Astrocyte (in vitro differentiated cells and primary cell): ENCODE measurements at places on chromosomes 5 and 9. TPM values are rescaled to one million over a fixed set of nuclear protein-coding genes. Genes with fewer than 3 reads are reported as not detected.

DNA sequence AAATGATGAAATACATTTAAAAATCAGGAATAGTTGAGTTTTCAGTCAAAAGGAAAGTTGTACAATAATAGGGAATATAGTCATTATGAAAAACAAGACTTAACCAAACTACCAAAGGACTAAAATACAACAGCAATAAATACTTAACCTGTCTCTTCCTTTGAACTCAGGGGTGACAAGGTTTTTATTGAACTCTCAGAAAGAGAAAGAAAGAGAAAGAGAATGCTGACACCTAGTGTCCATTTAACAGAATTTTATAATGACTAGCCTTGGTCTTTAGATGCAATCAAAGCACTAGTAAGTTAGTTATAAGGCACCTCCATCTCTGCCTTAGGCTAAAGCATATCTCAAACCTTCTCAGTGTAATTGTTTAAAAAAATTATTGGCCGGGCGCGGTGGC, 47.5 kb downstream of the UIMC1 start:
- peak; percentile 8 for DNase-seq

DNA sequence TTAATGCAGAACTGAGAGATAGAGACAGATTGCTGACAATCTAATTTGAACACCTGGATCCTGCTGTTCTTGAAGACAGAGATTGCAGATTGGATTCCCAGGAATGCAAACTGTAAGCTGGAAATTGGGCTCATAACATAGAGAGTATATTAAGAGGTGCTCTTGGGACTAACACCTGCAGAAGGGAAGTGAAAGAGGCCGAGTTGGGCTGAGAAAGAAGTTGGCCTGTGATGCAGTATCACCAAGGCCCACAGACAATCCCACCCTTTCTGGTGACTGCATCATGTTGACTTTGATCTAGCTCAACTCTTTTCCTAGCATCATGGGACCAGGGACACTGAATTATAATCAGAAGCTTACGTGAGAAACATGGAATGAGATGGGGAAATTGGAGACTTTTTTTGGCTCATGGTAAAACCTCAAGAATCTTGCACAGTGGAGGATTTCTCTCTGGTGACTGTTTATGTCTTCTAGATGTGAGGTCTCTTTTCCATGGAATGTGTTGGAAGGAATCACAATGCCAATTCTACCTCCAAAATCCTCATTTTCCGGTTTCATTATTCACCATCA, 36.5 kb upstream of the NUDT12 start:
- DNase-seq: peak; percentile 87

- DNase-seq: no peak
Measured at GRCh38 chr9:36971935-36972488, 62.1 kb downstream of the PAX5 start.

DNA sequence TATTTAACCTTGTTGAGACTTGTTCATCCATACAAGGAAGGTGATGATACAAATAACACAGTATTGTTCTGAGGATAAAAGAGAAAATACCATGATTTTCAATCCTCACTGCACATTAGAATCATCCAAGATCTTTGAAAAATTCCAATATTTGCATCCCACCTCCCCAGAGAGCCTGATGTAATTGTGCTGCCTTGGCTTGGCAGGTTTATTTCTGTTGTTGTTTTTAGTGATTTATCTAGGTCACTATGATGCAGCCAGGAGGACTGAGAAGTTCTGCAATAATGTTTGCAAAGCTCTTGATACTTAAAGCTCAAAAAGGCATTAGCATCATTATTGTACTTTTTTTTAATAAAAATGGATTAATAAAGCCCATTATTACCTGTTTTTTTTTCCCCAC, 67.0 kb upstream of the NMUR2 start:
- no peak for DNase-seq

DNA sequence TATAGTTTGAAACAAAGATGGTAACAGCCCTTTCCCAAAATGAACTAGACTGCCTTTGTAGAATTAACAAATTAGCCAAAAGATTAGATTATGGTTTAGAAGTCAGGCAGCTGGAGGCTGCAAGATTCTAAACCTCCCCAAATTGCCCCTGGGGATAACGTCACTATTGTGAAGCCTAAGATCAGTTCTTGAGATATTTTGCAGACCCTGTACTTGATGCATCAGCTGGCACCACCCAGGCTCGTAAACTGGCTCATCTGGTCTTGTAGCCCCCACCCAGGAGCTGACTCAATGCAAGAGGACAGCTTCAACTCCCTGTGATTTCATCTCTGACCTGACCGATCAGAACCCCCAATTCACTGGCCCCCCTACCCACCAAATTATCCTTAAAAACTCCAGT, 4.2 kb upstream of the SOWAHA start:
- DNase-seq: no peak

GRCh38 chr9:136965771-136966484, 11.4 kb upstream of the PTGDS start:
- no peak for DNase-seq

- peak; percentile 21 for DNase-seq
Measured at GRCh38 chr9:120642129-120642770, 62.3 kb upstream of the CDK5RAP2 start.

- peak; percentile 30 for DNase-seq
Measured at GRCh38 chr5:79642210-79642609, 30.0 kb downstream of the TENT2 start.

DNA sequence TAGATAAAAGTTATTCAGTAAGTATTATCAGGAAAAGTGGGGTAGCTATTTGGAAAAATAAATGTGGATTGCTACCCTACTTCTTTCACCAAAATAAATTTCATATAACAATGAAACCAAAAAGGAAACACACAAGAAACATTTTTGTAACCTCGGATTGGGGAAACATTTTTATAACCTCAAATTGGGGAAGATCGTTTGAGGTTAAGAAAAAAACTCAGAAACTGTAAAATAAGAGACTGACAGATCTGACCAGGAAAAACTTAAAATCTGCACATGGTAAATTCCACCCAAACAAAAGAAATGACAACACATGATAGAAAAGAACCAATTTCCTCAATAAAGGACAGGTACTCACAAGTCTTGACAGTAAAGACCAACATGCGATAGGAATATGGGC, 13.5 kb downstream of the EFCAB9 start:
- no peak for DNase-seq

DNA sequence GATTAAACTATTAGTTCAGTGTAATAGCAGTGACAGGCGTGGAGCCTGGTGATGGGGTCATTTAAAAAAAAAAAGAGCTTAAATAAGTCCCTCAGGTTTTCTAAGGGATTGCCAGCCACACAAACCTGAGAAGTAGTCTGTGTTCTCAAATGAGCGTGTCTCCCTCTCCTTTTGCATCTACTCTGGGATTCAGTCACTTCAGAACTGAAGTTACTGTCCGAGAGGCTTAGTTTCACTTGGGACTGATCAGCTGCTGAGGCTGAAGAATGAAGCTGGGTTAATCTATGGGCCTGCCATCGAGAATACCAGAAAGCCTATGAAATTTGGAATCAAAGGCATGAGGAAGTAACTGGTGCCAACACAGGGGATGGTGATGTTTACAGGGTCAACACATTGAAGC, 310.1 kb downstream of the ADAMTS6 start:
- no peak for DNase-seq

DNA sequence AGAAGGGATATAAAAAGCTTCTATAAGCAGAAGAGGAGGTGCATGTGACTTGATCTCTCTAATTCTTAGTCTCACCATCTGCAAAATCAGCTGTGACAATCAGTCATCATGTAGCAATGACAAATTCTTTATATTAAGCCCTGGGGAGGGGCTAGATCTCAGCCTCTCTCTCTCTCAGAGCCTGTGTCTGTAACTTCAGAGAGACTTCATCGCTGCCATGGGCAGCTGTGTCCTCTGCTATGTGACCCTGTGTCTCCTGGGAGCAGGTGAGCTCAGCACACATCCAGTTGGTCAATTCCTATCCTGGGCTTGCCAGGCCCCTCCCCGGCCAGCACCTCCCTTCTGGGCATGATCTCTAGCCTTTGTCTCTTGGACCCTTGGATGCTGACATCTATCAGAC, 109.6 kb downstream of the ANKRD18B start:
- DNase-seq: no peak

DNA sequence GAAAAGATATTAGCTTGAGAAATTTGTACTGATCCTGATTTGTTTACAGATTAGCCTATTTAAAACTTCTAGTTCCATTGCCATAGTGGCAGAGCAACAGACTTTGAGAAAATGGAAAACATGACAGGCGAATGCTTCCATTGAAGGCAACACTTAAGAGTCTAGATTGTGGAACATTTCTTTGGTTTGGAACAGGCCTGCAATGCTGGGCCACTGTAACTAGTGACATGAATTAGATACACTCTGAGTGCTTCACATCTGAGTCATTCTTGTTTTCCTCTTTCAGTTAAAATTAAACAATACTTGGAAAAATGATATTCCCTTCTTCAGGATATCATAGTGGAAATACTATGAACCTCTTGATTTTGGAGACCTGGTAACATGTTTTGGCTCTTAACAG, 453.6 kb upstream of the TUSC1 start:
- peak; percentile 23 for DNase-seq

GRCh38 chr9:126618190-126618584, 4.5 kb downstream of the LMX1B start:
- DNase-seq: no peak

Gene GAS1
- total RNA-seq: 4.3 and 5.1 TPM in 2 replicates

Gene WDR31
- total RNA-seq: 1.6 and 2.1 TPM in 2 replicates

Gene SHROOM1
- total RNA-seq: 5.0 TPM in 2 replicates

Gene FOXD4L6
- 0.18 TPM in 1 of 2 replicates, not detected in the other for total RNA-seq

Gene ZNF883
- 1.3 and 1.9 TPM in 2 replicates for total RNA-seq

Gene FAF2
- 56.2 and 58.5 TPM in 2 replicates for total RNA-seq
